NCI-H1105 (cell line): ENCODE measurements at places on chromosomes 5 and 9.

DNA sequence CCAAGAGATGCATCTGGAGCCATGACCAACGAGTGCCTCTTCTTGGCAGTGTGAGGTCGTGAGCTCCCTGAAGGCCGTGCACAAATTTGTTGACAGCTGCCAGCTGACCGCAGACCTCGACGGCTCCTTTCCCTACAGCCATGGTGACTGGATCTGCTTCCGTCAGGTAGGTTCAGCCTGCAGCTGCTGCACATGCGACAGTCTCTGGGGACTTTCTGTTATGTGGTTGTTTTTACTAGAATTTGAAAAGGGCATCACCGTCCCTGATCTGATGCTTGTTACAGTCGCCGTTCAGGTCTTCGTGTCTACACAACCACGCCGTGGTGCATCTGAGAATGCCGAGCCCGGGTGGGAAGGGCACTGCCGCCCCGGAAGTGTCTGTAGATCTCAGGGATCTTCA is 36.5 kb upstream of the LRRC14B start:
- no peak for DNase-seq

- DNase-seq = no peak
These were observed 37.1 kb upstream of the CEP120 start for GRCh38 chr5:123460296-123460729.

DNA sequence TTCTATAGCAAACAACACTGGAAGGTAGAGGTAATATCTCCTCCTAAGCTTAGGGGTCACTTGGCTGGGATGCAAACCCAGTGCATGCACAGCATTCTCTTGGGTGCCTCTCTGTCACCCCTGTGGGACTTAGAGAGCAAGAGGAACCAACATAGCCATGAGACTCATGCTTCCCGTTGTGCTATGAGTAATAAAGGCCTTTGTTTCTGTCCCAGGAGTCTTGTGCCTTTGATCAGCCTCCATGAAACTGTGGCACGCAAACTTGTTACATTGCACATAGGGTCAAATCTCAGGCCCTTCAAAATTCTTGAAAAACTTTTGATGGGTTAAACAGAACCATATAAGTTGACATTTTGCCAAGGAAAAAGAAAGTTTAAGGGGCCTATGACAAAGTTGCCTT is 272.8 kb downstream of the TAF11L14 start:
- DNase-seq = no peak

GRCh38 chr5:135254183-135254582 is 144.8 kb downstream of the MACROH2A1 start:
- DNase-seq = no peak

DNA sequence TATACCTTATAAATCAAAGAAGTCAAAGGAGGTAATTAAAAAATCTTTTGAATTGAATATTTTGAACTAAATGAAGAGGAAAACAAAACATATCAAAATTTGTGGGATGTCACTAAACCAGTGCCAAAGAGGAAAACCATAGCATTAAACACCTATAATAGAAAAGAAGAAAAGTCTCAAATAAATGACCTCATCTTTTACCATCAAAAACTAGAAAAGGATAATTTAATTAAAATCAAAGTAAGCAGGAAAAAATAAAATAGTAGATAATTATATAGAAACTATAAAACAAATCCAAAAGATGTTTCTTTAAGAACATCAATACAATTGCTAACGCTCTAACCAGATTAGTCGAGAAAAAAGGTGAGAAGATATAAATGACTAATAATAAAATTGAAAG is 47.8 kb downstream of the LPAR1 start:
- DNase-seq = no peak

DNA sequence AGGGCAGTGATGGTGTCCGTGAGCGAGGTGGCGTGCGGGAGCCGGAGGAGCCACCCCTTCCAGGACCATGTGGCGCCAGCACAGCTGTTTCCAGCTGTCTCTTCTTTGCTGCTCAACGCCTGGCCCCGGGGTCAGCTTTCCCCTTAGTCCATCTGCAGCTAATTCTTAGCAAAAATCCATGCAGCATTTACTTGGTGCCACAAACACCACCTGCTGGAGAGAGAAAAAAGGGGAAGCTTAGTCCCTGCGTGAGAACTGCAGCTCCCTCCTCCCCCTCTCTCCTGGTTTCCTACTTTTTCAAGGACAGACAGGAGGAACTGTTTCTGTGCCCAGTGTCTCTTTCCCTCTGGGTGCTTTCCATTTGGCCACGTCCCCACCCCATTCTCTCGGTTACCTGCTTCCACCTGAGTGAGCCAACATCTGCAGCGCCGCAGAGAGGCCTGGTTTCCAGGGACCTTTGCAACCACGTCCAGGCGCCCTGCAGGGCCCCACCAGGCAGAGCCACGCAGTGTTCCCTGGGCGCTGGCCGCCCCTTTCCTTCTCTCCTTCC is 3.4 kb downstream of the SLC6A19 start:
- DNase-seq = no peak

DNA sequence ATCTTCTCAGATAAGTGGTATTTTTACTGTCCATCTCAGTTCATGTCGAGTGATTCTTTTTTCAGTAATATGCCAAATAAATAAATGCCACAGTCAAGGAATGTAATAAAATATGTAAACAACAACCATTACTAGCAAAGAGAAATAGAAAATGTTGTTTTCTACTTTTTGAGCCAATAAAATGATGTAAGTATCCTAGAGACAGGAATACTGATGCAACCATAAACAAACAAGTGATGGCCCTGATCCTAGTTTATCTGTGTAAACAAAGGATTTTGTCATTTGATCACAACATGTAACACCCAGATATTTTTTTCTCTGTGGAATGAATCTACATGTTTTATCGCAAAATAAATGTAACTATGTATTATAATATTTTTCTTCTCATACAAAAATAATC is 1852.8 kb downstream of the EFNA5 start:
- DNase-seq = no peak

- DNase-seq = peak; percentile 69
These were observed 1.8 kb upstream of the FAM78A start for GRCh38 chr9:131277910-131278701.

- no peak for DNase-seq
These were observed 40.6 kb upstream of the CHD1 start for GRCh38 chr5:98969400-98969799.

DNA sequence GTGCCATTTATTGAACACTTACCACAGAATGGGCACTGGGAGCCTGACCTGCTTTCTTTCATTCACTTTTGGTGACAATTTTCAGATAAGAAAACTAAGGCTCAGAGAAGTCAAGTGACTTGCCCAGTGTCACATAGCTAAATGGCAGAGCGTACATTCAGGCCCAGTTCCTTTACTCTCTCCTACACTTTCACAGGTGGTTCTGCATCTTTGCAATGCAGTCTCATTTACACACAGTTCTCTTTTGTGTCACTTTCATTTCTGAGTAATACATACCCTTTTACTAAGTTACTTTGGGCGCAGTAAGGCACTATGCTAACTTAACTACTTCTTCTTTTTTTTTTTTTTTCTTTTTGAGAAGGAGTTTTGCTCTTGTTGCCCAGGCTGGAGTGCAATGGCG is 8.3 kb downstream of the NFIL3 start:
- no peak for DNase-seq

GRCh38 chr5:82031220-82032119 is 59.6 kb downstream of the ATG10 start:
- no peak for DNase-seq

DNA sequence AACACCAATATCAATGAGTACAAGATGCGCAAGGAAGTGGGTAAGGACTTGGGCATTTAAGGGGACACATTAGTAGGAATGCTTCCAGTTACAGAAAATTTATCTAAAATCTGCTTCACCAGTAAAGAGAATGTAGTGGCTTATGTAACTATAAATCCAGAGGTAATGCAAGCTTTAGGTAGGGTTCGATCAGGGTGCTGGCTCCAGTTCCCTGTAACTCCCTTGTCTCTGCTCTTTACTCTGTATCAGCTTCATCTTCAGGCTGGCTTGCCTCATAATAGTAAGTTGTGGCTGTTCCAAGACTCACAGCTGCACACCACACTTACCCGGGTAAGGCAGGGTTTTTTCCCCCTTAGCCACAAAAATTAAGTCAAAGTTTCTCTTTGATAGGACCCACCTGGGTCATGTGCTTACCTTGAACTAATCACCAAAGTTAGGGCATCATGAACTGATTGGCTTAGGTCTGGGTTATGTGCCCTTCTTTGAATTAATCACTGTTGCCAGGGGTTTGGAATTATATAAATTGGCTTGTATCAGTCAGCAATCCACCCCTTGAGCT is 35.5 kb downstream of the ARHGEF37 start:
- DNase-seq = no peak

- no peak for DNase-seq
These were observed 16.2 kb downstream of the TRIM7 start for GRCh38 chr5:181188700-181189362.
